ENCODE measurements at places on chromosomes 12 and 14.
A peak's percentile ranks its signal among the peaks of the same experiment; 100 is the strongest.

- DNase-seq: no peak
Measured at GRCh38 chr12:123743002-123743401, 19.1 kb upstream of the DNAH10 start.

DNA sequence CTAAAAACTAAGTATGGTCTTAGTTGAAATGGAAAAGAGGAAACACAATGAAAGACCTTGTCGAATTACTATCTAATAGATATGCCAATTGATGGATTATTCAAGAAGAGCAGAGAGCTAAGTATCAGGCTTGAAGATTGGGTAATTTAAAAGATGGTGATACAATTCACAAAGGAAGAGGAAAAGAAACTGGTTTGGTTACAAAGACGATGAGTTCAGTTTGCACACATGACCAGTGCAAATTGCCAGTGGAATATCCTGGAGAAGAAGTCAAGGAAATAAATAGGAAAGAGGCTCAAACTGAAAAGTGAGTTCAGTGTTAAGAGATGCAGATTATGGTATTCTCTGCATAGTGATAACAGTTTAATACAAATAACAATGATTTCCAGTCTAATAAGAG, 2.5 kb upstream of the RAP1B start:
- DNase-seq: no peak

DNA sequence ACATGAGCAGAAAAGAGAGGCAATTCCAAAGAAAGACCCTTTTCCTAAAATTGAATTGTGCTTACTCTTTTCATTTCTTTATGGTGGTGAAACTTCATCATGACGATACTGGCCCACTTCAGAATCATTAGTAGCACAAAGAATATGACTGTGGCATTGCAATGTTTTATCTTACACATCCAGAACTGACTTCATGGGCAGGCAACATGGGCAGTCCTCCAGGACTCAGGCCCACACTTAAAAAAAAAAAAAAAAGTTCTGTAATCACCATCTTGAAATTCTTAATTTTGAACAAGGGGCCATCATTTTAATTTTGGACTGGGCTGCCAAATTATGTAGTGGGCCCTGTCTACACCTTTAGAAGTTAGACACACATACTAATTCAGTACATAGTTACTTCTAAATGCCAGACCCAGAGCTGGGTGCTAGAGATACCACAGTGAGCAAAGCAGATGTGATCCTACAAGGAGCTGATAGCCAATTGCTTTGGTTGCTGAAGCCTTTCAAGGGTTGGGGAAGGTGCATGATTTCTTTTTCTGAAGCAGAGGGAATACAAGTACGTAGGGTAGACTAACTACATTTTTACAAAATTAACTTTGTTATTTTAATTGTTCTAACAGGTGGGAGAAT, 35.2 kb downstream of the HELB start:
- no peak for DNase-seq

DNA sequence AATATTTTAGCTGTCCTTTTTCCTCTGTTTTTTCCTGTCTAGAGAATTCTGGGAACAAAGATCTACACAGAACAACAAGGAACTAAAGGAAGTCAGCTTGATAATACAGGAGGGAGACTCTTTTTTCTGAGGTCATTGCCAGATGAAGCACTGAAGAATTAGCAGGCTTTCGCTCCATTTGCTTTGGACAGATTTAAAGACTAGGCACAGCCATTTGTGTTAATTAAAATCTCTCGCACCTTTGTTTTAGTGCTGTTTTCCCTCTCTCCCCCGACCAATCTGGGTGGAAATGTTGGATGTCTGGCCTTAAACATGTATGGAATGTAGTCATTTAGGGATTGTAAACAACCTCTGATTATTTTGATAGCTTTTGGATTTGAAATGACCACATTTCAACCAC, 9.6 kb upstream of the GPHN start:
- no peak for DNase-seq

- DNase-seq: no peak
Measured at GRCh38 chr12:81174664-81175063, 96.8 kb downstream of the ACSS3 start.

DNA sequence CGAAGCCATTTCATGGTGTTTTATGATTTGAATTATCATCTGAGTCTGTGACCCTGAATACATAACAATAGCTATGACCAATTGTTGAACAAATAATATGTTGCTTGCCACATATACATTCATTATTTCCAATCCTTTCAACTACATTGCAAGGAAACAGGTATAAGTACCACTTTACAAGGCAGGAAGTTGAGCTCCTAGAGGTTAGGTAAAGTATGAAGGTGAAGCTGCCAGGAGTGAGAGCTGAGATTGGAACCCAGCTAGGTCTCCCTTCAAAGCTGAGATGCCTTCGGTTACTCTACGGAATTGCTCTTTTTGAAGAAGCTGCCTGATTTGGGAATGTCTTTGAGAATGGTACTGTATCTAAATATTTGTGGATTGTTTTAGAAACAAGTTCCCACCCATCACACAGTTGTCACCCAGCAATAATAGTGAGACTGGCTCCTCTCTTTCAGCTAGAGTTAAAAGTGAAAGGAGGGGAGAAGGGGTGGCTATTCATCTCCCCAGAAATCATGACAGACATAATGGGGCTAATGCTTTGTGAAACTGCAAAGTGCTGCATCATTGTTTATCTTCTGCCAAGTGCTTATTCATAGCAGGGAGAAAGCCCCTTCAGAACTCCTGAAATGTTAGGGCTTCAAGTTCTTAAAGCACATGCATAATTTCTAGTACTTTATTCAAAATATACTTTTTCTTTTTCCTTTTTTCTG, 75.9 kb upstream of the AMIGO2 start:
- DNase-seq: no peak

DNA sequence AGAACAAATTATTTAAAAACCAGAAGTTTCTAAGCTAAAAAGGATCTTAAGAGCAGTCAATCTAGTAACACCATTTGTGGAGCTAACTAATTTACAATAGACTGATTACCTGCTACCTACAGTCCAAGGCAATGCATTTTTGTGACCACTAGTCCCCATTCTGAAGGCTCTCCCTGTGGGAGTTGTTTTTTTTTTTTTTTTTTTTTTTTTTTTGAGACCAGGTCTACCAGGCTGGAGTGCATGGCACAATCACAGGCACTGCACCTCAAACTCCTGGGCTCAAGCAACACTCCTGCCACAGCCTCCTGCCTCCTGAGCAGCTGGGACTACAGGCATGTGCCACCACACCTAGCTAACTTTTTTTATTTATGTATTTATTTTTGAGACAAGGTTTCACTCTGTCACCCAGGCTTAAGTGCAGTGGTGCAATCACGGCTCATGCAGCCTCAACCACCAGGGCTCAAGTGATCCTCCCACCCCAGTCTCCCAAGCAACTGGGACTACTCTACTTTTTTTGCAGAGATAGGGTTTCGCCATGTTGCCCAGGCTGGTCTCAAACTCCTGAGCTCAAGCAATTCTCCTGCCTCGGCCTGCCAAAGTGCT, 3.9 kb downstream of the GNPTAB start:
- DNase-seq: no peak

DNA sequence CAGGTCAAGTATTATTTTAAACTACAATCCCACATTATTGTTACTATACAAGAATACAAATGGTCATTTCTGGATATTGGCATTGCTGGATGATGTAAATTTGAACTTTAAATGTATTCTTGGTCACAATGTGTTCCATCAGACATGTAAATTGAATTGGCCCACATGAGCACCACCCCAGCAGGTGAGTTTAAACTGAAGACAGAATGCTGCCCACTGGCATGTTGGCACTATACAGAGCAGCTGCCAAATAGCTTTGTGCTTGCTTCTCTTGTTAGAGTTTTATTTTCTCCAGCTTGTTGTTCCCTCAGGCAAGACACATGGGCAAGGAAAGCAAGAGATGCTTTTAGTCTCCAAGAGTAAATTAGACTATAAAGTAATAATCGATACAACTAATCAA, 98.6 kb downstream of the C12orf50 start:
- no peak for DNase-seq

- no peak for DNase-seq
Measured at GRCh38 chr14:100381395-100382105, 58.4 kb downstream of the SLC25A47 start.

GRCh38 chr12:127930122-127930521, 336.8 kb upstream of the TMEM132C start:
- DNase-seq: no peak

DNA sequence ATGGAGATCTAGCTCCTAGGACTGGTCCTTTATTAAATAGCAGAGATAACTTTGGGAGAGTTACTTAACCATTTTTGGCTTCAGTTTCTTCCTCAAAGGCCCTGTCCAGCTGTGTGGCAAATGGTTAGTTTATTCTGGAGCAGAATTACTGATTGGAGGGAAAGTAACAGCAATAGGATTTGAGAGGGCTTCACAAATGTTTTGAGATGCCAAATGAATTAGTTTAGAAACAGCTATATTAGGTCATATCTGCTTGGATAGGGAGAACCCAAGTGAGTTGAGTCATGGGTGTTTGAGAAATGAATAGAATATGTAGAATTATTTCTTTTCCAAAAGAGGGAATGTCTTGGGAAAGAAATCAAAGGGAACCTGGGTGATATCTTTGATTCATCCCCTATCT, 17.5 kb downstream of the RASSF3 start:
- DNase-seq: no peak

- peak; percentile 81 for DNase-seq
Measured at GRCh38 chr12:55707841-55708694, at the start of gene ITGA7. Gene ITGA7, minus strand, starts transcription at chr12:55707904. Its CDS starts 222 bp downstream, at chr12:55707682.

- DNase-seq: no peak
Measured at GRCh38 chr12:44369998-44370397, 506.1 kb downstream of the NELL2 start.

GRCh38 chr12:53726946-53727309, 324 bp downstream of the CALCOCO1 start:
- no peak for DNase-seq

DNA sequence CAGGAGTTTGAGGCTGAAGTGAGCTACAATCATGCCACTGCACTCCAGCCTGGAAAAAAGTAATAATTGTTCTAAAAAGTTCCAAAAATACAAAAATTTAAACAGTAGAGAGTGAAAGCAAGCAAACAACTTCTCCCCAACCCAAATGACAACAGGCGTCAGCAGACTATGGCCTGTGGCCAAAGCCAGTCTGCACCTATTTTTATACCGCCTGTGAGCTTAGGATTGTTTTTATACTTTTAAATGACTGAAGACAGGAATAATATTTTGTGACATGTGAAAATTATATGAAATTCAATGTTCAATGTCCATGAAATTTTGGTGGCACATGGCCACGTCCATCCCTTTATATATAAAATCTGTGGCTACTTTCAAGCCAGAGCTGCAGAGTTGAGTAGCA, 48.2 kb upstream of the TMCC3 start:
- no peak for DNase-seq

DNA sequence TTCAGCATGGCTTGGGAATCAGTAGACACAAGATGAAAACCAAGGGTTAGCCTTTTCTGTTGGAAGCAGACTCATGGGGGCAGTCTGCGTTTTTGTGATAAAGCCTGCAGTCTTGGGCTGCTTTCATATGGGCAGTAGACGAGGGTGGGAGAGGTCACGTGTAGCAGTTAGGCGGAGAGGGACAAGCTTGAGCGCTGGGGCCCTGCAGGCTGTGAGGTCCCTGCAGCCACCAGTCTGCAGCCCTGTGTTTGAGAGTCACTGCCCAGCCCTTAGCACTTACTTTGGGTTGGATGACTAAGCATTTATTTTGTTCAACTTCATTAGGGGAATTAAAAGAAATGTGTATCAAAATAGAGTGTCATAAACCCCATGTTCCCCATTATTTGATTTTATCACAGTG, 37.2 kb downstream of the EP400 start:
- no peak for DNase-seq

DNA sequence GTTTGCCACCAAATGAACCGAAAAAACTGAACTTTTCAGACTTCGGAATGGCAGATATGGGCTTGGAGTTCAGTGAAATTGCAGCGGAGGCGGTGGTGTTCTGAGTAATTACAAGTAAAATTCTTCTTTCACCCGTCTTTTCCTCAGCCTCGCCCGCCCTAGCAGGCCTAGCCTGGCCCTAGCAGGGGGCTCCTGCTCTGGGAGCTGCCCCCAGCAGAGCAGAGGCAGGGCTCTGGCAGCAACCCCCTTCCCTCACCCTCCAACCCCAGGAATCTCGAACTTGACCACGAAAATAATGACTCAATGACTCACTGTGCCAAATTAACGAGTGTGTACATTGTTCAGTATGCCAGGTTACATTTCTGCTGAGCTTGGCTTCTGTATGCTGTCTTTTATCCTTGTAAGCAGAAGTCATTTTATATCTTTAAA, 1.1 kb downstream of the PAPLN start:
- no peak for DNase-seq

DNA sequence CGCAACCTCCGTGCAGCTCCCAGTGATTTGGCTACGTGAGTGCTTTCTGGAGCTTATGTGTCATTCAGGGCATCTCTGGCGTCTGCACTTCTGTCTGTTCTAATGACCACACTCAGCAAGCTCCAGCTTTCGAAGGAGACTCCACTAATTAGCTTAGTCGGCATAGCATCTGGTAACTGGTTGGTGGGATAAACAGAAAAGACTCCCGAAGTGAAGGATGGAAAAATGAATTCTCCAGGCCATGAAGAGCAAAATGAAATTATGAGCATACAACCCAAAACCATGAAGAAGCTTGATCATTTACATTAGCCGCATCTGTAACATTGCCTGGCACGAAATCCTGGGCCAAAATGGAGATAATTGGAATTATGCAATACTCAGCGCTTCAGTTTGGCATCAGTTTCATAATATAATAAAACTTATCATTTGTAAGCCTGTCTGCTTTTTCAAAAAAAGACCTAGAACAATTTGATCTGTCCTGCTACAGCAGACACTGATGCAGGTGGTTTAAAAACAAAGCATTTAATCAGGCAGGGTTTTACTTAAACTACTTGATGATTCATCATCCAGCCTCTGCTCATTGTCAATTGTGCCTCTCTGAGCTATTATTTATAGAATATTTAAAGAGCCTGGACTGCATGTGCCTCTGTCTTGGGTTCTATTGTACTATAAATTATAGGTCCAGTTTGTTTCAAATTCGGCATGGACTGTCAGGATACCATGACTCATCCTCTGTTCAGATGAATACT, 87.4 kb downstream of the SYT1 start:
- no peak for DNase-seq

DNA sequence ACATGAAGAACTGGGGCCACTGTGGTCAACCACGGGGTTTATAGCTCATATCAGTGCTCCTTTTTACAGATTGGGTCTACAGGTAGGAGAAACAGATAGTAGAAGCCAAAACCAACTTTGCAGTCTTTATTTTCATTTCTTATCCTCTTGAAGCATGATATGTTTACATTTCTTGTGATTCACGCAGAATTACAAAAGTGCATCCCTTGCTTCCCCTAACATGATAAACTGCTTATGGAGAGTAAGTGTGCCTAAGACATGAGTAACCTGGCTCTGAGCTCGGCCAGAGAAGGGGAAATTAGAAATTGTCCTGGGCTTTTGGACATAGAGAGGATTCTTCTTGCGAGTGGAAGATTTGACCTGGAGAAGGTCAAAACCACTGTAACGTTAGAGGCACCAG, 18.4 kb downstream of the PWP1 start:
- no peak for DNase-seq

Data from right forelimb (tissue), 1 donor.